ENCODE measurements at places on chromosomes 12 and 14.

- DNase-seq = peak; percentile 86
Observed at GRCh38 chr14:96762650-96763049, 34.5 kb upstream of the VRK1 start.

DNA sequence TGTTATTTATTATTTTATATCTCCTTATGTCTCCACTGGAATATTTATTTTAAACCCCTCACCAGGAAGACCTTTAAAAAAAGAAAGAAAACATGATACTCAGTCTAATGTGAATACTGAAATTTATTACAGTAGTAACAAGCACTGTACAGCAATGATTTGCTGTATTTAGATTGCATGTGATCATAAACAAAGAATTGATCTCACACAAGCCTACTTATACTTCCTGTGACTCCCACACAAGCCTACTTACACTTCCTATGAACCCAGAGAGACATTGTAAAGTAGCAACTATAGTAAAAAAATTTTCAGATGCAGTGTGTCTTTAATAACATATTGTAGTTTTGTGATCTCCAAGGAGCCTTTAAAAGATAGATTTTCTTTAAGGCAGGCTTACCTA is 142.7 kb upstream of the SYT1 start:
- no peak for DNase-seq

DNA sequence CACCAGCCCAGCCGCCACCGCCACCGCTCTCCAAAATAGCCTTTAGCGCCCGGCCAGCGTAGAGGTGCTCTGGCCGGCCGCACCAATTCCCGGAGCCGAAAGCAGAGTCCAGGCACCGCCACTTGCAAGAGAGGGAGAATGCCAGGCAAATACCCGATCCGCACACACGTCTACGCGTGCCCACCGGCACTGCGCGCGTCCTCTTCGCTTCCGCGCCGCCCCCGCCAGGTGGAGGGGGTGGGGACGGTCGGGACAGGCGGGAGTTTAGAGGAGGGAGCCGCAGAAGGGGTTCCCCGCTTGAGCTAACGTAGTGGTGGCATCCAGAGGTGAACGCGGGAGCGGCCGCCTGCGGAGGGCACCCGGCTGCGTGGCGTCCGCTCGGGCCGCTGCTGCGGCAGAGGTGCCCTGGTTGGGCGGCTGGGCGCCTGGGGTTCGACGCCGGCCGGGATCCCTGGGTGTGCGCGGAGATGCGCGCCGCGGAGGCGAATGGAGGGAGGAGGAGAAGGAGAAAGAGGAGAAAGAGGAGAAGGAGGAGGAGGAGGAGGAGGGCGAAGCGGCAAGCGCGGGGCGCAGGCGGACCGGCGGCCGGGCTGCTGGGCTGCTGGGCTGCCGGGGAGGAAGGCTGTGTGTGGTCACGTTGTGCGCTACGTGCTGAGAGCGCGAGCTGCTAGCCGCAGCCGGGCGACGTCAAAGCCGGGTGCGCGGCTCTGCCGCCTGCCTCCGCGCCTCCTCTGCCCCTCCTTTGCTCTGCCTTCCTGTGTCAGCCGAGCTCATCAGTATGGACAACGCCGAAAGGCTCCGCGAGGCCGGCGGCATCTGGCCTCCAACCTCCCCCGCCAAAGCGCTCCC is at the start of gene MDGA2:
MDGA2 (minus strand) TSS at position 140 of the 849 bp plus-strand sequence.
- DNase-seq = peak; percentile 3

DNA sequence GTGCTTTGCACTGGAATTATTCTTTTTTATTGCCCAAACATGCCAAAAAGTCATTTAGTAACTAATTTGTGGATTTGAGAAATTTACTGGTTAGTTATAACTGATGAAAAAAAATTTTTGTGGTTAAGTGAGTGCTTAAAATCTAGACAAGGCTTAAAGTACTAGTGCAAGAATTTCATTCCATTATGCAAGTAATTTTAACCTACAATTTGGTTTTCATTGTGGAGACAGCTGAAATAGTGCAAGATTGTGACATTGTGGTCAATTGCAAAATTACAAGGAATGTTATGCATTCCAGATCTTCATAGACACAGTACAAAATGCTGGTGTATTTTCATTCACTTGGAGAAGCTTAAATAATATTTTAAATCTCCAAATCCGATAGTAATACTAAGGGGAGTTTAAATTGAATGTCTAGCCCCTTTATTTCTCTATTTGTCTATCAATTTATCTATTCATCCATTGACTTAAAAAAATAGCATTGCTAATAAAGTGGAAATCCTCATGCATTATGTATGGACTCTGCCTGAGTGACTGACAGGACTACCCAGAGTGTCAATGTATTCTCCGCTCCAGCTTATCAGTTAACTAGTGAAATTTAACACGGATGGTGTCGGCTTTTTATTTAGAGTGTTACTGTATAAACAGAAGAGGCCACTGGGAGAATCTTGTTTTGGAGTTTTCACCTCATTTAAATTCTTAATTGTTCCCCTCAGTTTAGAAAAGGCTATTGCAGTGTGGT is 125.9 kb downstream of the ALX1 start:
- DNase-seq = no peak

DNA sequence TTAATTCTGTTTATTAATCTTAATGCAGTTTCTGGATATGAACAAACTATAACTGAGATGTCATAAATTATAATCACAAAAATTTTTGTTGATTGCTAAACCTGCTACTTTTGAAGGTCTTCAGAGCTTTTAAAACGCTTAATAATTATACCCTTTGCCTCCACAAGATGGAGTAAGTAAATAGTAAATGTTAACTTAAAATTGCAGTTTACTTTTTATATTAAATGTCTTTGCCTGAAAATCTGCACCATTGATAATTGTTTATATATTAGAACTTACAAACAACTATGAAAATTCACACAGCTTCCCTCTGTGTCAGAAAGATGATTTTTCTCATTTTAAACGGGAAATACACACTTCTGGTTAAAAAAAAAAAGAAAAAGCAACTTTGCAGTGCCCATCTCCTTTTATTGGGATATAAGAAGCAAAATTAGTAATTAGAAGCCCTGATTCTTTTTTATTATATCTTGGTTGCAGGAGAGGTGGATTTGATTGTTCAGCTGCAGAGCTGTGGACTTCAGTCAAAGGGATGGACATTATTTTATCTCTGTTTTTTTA is 35.6 kb downstream of the SCFD1 start:
- DNase-seq = no peak

DNA sequence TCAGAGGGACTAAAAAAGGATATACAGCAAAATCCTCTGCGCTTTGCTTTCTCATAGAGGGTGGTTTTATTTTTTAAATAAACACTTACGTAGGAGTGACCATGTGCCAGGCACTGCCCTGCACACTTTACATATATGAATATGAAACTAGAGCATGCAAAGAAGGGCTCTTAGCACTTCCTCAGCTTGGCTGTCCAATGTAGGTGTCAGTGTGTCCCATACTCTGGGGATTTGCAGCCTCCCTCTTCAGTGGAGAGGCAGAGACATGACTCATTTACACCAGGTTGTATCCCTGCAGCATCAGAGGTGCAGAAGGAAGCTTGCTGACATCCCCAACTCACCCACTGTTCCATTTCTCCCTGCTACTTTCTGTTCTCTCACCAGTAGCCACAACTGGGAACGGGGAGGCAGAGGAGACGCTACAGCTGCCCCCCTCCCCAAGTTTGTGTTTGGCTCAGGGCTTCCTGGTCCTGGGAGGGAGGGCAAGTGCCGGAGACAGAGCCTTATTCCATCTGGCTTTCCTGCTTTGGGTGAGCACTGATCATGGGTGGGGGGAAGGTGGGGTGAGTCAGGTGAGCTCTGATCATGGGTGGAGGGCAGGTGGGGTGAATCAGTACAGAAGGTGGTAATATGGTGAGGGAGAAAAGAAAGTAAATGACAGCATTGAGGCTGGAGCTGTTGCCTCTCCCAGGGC is 4.9 kb upstream of the KRT5 start:
- DNase-seq = peak; percentile 50

- no peak for DNase-seq
Observed at GRCh38 chr12:97977870-97978405, 515.3 kb downstream of the RMST start.

Data from RWPE1 (cell line).